COLO829 (cell line): ENCODE measurements at places on chromosomes 7 and 10.

DNA sequence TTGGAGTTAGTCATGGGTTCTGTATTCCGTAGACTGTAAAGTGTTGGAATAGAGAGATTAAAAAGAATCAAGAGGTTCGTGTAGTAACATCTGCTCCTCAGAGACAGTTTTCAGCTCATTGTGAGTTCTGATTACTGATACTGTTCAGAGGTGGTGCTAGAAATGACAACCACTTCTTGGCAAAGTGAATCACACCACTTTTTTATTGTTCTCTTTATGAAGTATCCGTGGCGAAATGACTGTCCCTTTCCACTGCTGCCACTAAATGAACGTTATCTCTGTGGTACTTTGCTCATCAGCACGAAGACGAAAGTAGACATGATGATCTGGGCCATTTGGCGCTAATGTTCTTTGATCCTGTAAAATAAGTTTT is 860 bp downstream of the RPP30 start:
- DNase-seq = no peak

DNA sequence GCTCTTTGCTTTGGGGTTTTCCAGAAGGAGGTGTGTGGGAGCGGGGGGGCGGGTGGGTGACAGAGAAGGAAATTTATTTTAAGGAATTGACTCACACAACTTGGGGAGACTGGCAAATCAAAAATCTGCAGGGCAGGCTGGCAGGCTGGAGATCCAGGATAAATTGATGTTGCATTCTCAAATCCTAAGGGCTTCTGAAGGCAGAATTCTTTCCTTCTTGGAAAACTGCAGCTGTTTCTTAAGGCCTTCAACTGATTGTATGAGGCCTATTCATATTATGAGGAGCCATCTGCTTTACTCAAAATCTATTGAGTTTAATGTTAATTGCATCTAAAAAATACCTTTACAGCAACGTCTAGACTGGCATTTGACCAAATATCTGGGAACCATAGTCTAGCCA is 1528.8 kb upstream of the LRRTM3 start:
- DNase-seq = no peak

DNA sequence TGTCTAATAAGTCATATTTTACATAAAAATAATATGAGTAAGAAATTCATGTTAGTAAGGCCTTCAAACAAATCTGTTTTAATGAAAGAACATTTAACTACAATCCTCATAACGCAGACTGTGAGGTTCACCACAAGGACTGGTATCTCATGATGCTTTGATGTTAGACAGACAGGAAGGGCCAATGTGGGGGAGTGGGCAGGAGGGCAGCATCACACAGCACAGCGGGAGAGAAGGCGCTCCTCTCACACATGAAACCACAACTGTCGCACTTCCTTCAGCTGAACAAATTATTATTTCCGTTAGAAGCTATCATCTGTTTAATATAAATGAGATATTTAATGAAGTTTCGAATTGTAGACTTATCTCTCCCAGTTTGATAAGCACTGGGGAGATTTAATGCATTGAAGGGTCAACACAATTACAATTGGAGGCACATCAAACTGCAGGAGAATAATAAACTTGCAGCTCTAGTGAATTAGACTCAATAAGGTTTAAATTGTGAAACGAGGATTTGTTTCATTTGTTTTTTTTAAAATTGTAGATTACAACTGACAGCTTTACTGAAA is 466.1 kb downstream of the PARD3 start:
- DNase-seq = no peak

- no peak for DNase-seq
Observed at GRCh38 chr7:22275661-22276060, 81.3 kb downstream of the RAPGEF5 start.

DNA sequence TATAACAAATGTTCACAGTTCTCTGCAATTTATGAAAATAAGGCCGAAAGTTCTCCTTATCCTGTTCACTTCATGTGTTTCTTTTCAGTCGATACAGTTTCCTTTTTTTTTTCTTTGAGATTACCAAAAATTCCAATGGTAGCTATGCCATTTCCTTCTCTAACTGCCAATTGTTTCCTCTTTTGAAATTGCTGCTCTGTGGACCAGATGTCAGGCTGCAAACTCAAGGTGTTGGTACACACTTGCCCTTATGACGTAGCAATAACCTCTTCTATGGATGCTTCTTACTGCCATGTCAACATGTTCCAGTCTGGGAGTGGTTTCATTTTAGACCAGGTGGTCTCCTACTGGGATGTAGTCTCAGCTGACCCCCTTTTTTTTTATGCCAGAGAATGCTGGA is 52.9 kb downstream of the CASD1 start:
- no peak for DNase-seq

DNA sequence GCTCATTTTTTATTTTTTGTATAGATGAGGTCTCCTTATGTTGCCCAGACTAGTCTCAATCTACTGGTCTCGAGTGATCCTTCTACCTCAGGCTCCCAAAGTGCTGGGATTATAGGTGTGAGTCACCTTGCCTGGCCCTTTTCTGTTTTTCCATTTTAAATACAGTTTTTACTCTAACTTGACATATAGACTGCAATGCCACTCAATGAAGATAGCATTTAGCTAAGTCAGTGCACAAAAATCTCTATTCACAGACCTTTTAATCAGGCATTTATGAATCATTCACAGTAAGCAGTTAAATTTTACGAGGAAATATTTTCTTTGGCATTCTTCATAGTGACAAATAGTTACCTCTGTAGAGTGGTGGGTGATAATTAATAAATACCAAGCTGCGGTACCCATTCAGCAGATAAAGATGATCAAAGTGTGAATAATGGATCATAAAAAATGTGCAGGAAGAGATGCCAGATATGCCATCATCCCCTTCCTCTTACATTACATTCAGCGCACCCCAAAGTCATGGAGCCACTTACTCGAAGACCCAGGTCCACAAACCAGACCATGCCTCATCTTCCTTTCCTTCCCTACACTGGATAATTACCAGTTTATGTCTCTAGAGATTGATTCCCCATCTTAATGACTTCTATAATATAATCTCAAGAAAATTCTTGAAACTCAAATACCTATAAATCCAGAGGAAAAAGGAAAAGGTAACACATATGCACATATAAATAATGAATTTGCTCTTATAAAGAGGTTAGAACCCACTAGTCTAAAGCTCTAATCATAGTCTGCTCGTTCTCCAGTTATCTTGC is 56.0 kb downstream of the UBE2H start:
- no peak for DNase-seq

DNA sequence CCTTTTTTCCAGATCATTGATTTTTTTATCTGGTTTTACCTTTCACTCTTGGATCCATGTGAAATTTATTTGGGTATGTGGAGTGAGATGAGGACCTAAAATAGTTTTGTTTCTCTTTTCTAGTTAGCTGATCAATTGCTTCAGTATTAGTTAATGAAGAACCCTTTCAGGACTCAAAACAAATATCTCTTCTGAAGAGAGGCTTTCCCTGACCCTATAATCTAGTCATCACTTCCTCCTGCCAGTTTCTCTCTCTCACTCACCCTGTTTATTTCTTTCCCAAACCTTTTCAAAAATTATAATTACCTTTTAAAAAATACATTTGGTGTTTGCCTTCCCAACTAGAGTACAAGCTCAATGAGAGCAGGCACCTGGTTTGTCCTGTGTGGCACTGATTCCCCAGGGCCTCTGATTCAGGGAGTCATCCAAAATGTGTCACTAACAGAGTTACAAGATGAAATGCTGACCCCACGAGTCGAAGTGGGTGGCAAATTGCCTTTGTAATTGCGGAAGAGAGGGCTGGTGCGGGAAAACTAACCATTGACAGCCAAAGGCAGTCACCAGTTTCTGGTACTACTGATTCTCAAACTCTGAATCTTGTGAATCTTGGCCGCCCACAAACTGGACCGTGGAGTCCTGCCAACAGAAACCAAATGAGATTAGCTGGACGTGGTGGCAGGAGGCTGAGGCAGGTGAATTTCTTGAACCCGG is 2.4 kb downstream of the TMEM140 start:
- no peak for DNase-seq

GRCh38 chr7:108201766-108202165 is 71.6 kb upstream of the LAMB4 start:
- no peak for DNase-seq

DNA sequence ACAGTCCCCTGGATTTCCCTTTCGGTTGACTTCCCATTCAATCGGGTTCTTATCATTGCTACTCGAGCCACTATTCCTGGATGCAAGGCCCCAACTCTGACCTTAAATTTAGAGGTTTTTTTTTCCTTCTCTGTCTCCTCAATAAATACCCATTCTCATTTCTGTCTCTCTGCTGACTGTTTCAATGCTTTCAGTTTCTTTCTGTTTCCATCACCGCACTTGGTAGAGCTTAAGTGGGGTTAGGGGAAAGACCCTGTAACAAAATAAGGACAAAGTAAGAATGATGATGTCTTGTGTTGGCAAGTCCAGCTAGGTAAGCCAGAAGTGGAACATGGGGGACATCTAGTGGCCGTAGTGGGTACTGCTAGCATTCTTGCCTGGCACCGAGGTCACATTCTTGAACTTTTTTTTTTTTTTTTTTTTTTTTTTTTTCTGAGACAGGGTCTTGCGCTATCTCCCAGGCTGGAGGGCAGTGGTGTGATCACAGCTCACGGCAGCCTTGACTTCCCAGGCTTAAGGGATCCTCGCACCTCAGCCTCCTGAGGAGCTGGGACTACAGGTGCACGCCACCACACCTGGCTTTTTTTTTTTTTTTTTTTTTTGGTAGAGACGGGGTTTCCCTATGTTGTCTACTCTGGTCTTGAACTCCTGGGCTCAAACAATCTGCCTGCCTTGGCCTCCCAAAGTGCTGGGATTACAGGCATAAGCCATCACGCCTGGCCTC is 40.3 kb downstream of the ZC3HC1 start:
- peak; percentile 95 for DNase-seq

DNA sequence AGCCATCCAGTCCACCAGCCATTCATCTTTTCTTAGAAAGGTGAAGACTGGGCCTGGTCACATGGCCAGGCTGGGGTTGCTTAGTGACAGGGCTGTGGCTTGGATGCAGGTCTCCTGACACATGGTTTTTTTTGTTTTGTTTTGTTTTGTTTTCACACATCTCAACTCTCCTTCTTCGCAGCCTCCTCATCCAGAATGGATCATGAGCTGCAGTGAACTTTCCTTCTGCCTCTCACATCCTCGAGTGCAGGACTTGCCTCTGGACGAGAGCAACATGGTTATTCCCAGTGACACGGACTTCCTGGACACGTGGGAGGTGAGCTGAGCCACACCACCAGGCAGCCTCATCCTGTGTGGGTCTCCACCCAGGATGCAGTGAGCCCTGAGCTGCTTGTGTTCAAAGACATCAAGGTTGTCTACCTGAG is 9.5 kb downstream of the AKR1E2 start:
- no peak for DNase-seq

DNA sequence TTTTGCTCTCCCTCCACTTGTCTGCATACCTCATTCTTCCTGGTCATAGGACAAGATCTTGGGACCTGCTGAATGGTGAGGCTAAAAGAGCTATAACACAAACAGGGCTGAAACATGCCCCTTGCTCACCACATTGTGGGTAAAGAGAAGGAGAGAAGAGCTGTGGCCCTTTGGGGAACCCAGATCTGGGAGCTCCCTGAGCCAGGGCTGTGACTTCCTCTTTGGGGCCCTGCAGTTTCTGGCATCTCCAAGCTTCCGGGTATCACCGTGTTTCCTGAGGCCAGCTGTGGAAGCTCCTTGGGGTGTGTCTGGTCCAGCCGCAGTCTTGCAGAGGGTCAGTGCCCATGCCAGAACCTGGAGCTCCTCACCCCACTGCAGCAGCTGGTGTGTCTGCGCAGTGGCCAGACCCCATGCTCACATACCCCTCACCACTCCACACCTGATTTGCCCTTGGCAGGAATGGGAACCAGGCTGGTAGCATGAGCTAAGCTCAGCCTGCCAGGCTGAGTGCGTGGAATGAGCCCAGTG is 34.0 kb downstream of the DKK1 start:
- DNase-seq = no peak

DNA sequence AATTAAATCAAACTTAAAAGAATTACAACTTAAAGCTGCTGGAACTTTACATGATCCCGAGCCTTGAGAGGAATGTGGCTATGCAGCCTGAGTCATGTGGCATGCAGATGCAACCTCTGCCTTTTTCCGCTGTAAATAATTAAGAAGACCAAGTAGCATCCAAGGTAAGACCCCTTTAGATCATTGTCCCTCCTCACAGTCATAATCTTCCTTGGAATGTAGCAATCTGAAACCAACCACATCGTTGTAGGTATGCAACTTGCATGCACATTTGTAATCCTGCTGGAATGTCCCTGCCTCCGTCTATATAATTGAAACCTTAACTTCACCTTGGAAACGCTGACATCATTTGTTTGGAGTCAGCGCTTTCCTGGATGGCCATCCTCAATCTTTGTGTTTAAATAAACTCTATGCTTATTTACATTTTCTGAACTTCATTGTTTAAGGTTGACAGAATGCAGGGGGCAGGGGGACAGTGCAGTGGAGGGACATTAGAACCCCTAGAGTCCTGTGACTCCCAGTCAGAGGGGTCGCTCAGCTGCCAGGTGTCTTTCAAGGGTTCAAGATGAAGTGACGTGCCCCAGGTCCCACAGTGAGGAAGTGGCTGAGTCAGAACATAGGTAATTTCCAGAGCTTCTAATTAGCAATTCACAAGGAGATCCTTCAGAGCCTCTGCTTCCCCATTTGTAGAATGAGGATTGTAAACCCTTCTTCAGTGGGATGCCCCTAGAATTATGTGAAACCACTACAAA is 110.7 kb downstream of the RALA start:
- no peak for DNase-seq

- no peak for DNase-seq
Observed at GRCh38 chr10:124210263-124210662, 116.9 kb upstream of the CHST15 start.

DNA sequence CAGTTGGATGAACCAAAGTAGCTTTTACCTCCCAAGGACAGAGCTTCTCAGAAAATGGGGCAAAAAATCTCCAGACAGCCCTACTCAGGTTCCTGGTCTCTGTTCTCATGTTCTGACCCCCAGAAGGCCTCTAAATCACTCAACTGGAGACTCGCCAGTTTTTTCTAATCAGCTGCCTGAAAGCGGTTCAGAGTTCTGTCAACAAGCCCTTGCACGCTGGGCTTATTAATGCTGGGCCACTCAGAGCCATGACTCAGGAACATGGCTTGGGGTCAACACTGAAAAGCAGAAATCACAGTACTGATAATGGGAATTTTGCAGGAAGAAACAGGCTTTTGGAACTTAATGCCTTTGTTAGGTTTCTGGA is 15.3 kb downstream of the ECHDC3 start:
- no peak for DNase-seq

GRCh38 chr7:157471259-157472125 is 134.7 kb downstream of the DNAJB6 start:
- DNase-seq = no peak

- DNase-seq = peak; percentile 88
Observed at GRCh38 chr7:65269150-65269856, 104.4 kb upstream of the ZNF92 start.

DNA sequence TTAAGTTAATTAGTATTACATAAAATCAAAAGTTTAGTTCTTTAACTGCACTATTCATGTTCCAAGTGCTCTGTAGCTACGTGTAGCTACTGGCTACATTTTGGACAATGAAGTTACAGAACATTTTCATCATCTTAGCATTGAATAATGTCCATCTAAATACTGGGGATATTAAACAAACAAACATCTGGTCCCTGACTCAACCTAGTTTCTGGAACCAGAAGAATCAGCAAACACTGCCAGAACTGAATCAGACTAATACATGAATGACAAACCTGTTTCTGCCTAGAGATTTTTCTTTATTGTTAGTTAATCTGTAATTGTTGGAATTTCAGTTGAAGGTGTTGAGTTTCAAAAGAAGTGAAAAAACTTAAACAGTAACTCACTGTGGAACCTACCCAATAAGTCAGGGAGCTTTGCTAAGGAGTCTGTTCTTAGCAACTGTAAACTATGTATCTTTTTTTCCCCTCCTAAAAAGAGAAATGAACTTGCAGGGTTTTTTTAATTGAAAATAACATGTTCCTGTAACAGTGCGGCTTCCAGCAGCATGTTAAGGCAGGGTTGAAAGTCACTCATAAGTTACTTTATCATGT is 58.3 kb downstream of the CDK13 start:
- no peak for DNase-seq
